NCI-H226 (cell line): ENCODE measurements at places on chromosomes 2 and 18.

- DNase-seq = no peak
Measured at GRCh38 chr2:73503992-73504570, 118.4 kb downstream of the ALMS1 start.

DNA sequence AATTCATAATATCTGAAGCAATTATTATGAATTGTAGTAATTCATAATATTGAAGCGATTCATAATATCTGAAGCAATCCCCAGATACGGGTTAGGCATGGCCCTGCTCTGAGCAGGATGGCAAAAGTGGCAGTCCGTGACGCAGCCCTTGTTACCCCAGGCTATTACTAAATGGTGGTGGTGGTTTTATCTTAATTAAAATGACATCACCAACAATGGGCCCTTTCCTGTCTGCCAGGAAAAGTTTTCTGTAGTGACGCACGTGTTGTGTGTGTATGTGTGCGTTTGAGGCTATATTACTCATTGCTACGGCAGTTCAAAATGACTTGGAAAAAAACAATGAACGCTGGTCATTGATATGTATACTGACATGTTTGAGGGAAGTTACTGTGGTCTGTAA lies 10.6 kb upstream of the MOCOS start:
- DNase-seq = no peak

DNA sequence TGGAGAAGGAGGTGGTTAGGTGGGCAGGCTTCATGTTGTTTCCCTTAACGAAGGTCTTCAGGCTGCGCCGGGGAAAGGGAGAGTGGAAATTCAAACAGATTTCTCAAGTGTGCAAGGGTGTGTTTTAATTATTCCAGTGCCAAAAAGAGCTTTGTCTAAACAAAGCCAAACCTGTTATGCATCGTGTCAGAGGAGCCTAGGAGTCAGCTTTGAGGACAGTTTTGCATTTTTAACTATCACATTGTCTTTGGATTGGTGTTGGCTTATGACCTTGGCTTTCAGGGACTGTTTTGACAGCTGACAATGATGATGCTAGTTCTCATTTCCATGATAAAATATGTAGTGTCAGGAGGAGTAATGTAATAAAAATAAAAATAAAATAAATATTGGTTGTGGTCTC lies 144.8 kb downstream of the LDLRAD4 start:
- DNase-seq = no peak

DNA sequence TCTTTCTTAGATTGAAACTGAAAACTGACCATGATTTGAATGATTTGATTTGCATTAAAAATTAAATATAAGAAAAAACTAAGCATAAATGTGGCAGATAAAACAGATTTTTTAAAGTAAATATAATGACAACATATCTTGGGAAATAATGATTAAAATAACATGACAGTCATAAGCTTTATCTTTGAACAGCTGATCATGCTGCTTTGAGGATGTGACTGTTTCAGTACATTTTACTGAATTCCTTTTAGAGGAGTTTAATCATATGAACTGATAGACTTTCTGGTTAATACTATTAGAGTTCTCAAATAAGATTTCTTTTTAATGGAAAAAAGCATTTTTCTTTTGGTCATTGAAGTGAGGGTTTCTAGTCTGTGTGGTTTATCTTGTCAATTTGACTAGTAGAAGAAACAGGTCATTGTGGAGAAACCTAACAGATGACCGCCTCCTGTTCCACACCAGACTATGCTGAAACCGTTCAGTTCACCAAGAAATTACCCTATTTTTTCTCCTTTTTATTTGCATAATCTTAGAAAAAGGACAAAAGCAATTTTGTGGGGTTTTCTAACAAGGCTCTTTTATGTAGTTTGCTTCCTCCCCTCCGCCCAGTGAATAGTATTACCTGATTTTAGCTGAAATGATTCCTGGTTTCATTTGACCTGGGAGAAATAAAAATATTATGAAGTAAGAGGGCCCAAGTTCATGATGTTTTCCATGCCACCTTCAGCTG lies 262.1 kb downstream of the PTGR3 start:
- no peak for DNase-seq

DNA sequence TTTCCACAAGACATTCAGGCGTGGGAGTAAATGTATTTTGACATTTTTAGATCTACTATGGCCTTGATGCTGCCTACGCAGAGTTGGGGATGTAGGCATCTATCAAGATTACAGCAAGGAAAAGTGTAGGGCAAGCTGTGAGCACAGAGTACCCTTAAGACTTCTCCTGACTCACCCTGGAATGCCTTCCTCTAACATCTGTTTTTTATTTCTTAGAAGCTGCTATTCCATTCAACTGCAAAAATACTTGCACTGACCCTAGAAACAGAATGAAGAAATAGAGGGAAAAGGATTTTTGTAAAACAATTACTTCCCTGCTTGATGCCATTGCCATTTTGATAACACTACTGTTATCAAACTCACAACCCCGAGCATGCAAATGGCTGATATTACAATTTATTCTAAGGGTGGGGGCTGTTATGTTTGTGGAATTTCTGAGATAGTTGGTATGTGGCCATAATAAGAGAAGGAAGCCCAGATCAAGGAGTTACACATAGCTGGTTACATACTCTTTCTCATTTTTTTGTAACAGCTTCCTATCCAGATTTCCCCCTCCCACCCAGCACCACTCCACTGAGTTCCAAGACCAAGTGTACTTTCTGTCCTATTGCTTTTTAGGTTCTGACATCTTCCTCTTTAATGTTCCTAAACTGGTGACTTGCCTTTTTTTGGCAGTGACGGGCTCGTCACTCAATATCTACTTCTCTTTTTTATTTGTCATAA lies 6.0 kb upstream of the ROCK1 start:
- peak; percentile 81 for DNase-seq

DNA sequence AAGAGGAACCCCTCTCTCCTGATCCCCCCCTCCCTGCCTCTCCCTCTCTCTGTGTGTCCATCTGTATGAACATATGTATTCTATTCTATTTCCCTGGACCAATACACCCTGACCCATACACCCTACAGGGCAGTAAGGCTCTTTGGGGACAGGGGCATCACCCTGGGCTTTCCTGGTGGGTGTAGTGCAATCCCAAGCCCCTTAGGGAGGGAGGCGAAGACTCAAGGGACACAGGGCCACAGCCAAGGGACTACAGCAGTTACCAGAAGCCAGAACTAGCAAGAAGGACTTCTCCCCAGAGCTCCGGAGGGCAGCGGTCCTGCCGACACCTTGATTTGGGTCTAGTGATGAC lies 214.2 kb upstream of the RAB6C start:
- no peak for DNase-seq

- no peak for DNase-seq
Measured at GRCh38 chr2:160721089-160722040, 227.8 kb upstream of the RBMS1 start.
